NCI-H510A (cell line): ENCODE measurements at places on chromosomes 6 and 20.

DNA sequence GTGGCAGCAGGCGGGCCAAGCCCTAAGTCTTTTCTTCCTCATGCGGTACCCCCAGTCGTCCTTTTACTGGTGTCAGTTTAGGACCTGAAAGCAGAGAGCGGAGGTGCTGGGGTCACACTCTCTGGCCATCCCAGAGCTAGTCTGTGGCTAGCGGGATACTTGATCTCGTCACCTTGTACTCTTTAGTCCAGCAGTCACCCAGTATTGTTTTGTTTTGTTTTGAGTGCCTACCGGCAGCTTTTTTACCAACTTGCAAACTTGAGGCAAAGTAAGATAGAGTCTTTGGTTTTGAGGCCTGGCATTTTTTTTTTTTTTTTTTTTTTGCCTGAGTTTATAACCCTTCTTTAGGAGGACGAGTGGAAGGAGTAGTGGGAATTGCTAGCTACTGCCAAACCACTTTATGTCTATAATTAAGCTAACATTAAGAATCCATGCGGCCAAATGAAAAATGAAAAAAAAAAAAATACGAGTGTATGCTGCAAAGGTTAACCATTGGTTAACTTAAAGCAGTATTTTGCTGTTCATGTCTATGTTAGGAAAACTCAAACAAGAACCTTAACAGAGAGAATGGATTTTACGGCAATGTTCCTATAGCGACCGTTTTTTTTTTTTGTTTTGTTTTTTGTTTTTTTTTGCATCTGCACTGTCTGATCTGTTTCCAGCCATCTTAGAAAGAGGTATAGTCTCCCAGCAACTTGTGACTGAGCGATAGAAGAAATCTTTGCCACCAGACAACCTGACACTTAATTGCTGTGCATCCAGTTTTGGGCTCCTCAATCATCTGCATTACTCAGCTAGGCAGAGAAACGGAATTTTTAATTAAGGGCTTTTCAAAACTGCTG, 56.9 kb downstream of the FAM217A start:
- no peak for DNase-seq

- DNase-seq, result no peak
Observed at GRCh38 chr20:55880361-55880760, 125.0 kb downstream of the CBLN4 start.

DNA sequence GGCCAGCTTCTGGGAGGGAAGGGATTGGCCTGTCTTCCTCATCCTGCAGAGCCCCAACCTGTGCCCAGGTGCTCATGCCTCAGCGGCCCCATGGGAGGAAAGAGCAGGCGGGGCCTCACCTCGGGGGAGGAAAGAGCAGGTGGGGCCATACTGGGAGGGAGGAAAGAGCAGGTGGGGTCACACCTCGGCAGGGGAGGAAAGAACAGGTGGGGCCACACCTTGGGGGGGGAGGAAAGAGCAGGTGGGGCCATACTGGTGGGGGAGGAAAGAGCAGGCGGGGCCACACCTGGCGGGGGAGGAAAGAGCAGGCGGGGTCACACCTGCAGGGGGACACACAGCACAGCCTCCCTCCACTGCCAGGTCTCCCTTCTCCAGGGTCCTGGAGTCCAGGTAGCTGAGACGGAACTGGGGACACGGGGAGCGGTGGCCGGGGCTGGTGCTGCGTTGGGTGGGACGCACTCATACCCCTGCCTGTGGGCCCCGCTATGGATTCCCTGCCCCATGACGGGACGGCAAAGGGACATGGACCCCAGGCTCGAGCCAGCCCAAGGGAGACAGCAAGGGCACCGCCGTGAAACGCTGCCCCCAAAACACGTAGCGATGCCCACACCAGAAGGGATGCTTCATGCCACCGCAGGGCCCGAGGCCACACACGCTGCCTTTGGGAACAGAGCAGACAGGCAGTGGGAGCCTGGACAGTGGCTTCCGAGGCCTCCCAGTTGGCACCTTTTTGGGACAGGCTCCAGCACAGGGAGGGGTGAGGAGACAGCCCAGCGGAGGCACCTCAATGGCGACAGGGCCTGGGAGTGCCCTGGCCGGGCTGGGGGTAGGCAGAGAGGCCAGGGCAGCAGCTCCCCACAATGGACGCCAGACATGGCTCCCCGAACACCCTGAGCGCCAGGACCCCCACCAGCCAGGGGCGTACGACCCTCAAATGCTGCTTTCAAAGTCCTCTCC, 43.3 kb upstream of the CHRNA4 start:
- DNase-seq, result no peak

DNA sequence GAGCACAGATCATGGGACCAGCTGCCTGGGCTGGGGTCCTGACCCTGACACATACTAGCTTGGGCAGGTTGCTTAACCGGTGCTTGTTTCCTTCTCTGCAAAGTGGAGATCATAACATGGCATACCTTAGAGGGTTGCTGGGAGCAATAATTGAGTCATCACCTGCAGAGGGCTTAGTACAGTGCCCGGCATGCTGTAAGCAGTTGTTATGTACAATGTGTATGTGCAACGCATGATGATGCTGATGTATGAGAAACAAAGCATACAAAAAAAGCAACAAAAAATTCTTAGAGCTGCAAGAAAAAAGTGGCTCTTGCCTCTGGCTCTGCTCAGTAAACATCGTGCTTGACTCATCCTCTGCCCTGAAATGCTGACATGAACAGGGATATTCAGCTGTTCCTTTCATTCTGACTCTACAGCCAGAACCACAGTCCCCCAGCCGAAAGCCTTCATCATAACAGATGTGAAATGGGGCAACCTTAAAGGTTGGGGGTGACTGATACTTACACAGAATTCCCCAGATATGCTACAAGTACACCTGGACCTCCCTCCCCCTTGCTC, 91.7 kb downstream of the CLIC5 start:
- DNase-seq, result no peak

DNA sequence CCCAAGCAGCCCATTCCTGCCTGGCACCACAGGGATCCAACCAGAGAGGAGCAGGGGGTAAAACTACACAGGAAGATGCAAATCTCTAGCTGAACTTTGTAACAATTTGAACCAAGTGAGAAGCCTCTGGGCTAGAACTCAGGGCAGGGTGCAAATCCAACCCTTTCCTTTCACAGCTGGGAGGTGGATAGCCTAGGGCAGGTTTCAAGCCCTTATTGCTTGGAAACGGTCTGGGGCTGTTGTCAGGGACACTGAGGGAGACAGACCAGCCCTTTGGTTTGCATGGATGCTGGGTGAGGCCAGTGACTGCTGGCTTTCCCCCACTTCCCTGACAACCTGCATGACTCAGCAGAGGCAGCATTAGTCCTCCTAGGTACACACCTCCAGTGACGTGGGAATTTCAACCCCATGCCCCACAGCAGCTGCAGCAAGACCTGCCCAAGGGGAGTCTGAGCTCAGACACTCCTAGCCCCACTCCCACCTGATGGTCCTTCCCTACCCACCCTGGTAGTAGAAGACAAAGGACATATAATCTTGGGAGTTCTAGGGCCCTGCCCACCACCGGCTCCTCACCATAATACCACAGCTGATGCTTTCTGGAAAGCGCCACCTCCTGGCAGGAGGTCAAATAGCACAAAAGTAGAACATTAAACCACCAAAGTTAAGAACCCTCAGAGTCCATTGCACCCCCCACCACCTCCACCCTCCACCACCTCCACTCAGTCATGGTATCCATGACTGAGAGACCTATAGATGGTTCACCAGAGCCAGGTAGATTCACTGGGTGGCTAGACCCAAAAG, 797.7 kb upstream of the MAN1A1 start:
- no peak for DNase-seq

DNA sequence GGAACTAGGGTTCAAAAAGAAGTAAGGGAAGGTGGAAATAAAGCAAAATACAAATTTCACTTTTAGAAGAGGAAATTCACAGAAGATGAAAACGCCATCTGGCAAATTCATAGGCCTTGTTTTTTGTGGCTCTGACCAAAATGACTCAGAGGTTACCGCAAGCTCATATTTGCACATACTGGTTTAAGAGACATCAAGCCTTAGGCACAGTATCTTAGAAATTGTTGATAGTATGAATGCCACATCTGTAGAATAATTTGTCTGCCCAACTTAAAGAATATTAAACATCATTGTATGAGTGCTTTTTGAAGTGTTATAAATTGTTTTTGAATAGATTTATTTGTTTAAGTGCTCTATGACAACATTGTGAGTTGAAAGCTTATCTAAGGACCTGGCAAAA, 10.6 kb downstream of the TAAR1 start:
- DNase-seq, result no peak
